ENCODE measurements at places on chromosomes 1 and 21.

DNA sequence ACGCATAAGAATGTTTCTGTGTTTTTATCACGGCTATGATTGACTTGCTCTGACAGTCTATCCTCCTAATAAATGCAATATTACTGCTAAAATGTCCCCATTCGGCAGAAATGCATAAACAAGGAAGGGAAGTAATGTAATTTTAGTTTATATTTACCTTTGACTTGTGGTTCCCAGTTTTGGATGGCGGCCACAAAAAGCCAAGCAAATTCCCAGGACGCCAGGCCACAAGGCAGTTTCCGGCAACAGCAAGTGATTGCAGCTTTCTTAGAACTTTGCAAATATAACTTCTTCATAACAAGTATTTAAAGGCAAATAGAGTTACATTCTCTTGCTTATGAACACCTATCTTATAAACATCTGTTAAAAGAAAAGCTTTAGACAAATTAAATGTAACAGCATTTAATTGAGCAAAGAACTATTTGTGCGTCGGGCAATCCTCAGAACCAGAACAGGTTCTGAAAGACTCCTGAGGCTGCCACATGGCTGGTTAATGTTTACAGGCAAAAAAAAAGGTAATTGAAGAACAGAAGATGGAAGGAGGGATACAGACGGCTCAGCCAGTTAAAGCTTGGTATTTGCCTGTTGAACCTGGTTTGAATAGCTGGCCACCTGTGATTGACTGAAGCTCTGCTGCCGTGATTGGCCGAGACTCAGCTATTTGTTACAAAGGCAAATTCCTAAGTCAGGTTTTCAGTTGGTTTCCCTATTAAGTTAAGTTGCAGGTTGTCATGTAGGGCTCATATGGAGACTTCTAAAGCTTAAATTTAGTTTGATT lies 80.8 kb downstream of the C21orf91 start:
- no peak for DNase-seq

DNA sequence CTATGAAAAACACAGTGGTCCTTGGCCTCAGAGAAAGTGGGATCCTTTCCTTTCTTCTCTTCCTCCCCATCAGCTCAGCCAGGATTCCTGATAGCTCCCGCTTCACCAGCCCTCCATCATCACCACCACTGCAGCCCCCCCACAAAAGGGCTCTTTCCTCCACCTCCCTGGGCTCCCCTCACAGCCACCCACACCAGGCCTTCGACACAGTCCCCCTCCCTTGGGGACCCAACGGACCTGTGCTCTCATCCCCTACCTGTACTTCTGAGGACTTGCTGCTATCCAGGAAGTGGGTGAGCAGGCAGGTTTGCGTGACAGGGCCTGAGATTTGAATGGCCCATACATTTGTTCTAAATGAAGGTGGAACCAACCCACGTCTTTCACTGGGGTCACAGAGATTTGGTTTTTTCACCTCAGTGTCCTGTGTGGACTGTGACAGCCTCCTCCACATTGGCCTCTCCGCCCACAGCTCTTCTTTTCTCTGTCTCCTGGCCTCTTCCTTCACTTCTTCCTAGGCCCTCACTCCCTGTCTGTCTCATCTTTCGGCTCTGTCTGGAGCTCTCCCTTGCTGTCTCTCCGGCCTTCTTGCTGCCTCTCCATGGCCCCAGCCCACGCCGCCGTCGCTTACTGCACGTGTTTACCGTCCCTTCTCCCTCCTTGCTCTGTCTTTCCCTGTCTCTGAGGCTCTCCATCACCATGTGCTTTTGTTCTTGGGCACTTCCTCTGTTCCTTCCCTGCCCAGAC lies 238.6 kb downstream of the FOXD2 start:
- no peak for DNase-seq

DNA sequence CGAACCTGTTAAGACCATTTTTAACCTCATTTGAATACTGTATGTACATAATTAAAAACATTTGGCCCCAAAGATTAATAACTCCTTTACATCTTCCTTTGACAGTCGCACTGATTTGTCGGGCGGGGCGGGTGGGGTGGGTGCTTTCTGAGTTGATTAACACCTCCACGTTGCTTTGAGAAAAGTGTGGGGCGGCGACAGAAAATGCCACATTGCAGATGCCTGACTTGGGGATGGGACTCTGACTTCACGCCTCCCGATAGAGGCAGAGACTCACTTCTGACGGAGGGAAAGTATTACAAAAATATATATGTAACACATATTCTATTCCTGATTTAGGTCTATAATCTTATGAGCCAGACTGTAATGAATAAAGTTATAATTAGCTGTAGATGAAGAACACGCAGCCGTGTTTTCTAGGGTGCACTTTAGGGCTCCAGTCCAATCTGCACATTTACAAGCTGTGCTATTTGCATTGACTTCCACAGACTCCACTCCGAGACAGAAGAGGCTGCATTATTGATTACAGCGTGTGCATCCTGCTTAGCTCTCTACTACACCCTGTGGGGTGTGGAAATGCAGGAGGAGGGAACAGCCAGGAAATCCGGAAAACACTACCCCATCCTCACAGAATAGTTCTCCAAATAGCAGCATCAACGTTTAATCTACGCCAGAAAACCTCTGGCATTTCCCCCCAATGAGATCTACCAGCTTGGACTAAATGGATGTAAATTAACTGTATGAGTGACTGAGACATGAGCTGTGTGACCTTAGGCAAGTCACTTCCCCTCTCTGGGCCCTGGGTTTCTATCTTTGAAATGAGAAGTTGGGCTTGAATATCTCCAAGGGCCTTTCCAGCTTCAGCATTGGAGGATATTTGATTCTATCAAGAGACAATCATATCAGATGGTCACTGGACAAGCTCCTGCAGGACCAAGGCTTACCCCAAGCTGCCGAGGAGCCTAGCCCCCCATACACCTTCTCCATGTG lies 308.0 kb downstream of the RRAGC start:
- no peak for DNase-seq

GRCh38 chr1:228378090-228378872 lies 28.4 kb downstream of the TRIM11 start:
- DNase-seq: peak; percentile 7

DNA sequence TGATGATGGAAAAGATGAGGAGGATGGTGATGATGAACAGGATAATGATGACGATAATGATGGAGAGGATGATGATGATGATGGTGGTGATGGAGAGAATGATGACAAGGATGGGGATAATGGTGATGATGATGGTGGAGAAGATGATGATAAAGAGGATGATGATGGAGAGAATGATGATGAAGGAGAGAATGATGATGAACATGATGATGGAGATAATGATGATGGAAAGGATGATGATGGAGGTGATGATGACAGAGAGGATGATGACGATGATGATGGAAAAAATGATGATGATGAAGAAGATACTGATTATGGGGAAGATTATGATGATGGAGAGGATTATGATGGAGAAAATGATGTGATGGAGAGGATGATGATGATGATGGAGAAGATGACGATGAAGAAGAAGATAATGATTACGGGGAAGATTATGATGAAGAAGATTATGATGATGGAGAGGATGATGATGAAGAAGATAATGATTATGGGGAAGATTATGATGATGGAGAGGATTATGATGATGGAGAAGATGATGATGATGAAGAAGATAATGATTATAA lies 204.1 kb downstream of the MATN1 start:
- DNase-seq: no peak

- no peak for DNase-seq
Observed at GRCh38 chr1:228097333-228098081, 5.6 kb downstream of the C1orf35 start.

- DNase-seq: no peak
Observed at GRCh38 chr1:90400131-90400530, 317.0 kb downstream of the BARHL2 start.

Data from activated T-cell treated with anti-CD3 and anti-CD28 coated beads for 4 hours (primary cell).